Activated CD4-positive, CD25-positive, alpha-beta regulatory T cell (primary cell): ENCODE measurements at places on chromosomes 7 and 10.

DNA sequence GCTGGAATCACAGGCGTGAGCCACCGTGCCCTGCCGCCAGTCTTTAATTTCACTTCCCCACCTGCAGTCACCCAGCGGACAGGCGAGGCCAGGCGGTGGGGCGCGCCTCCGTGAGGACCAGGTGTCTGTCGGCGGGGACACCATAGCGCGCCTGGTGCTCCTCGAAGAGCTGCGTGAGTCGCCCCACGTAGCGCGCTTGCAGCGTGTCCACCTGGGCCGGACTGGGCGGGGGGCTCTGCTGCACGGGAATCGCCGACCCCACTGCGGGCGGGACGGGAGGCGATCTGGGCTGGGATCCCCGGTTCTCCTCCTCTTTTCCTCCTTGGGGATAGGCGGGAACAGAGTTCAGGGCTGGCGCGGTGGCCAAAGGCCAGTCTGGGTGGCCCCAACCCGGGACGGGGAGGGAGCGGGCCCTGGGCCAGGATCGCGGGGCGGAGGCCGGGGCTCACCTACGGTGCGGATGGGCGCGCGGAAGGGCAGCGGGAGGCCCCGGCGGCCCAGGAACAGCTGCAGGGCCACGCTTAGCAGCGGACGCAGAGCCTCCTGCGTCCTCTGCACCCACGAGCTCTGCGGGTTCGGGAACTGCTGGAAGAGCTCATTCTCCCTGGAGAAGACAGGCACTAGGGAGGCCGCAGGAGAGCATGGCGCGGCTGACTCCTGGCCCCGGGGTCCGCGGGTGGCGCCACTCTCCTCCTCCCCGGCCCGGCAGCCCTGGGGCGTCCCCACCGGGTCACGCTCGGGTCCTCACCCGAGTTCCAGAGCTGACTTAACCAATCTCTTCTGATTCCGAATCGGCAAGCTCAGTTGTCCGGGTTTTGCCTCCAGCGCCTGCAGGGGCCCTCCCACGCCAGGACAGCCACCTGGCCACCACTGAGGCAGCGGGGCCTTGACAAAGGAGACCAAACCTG, 1.1 kb upstream of the MOGAT3 start:
- DNase-seq: no peak

DNA sequence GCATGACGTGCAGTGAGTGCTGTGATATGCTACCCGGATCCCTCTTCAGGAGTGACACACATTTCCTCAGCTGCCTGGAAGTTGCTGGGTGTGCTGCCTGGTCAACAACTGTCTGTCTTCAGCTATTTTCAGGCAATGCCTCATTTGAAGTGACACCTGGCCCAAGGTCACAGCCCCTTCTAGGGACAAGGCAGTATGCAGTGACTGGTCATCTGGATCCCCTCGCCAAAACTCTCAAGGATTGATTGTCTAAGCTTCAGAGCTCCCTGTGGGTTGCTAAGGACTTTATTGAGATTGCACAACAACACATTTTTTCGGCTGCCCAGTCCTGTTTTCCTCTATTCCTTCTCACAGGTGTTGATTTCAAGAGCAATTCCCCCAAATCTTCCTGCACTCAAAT, 108.8 kb downstream of the GNAI1 start:
- no peak for DNase-seq

- no peak for DNase-seq
Observed at GRCh38 chr10:104417637-104418292, 64.1 kb downstream of the CFAP58 start.

- DNase-seq: no peak
Observed at GRCh38 chr7:9958486-9958885, 1015.2 kb upstream of the PHF14 start.

DNA sequence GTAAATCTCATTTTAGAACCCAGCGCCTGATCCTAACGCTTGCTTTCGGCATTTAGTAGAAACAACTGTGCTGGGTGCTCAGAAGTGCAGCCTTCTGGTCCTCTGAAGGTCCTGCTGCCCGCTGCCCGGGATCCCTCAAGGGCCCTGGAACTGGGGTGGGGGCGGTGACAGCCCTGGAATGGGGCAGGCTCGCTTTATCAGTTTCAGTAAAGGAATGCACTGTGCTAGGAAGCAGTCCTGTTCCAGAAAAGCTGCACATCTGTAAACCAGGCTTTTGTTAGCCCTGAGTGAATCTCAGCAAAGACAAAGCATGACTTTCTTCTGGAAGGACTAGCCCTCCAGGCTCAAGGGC, 254.6 kb downstream of the TNS3 start:
- DNase-seq: no peak

GRCh38 chr10:101140950-101141615, 10.0 kb downstream of the TLX1 start:
- no peak for DNase-seq

DNA sequence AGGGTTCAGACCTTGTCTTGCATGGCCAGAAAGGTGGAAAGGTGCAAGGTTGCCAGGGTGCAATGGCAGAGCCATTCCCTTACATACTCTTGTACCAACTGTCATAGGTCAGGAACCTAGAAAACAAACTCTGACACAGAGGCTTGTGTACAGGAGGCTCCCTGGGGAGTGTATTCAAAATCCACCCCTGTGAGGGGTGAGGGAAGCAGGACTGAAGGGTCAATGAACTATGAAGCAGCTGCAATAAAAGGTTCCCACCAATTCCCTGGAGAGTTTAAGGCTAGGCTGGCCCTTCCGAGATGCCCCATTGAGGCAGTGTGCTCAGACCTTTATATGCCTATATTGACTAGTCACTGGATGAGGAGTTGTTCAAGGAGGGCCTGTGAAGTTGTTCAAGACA, 13.9 kb upstream of the CUZD1 start:
- no peak for DNase-seq

DNA sequence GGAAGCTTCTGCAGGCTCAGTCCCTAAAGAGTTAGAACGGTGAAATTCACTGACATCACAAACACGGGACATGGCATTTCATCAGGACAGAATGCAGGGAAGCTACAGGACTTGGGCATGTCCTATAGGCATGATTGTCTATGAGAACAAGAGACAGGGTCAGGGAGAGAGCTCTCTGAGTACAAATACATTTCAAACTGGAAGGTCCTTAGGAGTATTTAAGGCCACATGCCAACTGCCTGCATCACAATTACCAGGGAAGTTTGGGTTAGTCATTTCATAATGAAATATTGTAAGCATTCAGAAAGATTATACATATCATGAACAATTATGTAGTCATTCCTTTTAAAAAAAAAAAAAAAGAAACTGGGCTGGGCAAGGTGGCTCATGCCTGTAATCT, 71.3 kb downstream of the CREB3L2 start:
- no peak for DNase-seq

- no peak for DNase-seq
Observed at GRCh38 chr10:11509036-11509435, 102.4 kb downstream of the USP6NL start.

DNA sequence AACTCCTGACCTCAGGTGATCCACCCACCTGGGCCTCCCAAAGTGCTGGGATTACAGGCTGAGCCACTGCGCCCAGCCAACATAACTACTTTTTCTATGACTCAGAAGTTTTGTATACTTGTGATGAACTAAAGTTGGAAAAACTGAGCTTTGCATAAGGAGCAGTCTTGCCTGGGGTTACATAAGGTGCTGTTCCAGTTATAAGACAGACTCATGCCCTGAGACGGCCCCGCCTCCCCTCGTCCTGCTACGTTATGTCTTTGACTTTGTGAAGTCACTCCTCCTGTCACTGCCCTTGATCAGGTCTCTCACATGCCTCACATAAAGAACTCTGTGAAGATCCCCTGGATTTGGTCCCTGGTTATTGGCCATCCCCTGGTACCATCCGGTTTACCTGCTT, 40.4 kb upstream of the OPN4 start:
- DNase-seq: no peak

DNA sequence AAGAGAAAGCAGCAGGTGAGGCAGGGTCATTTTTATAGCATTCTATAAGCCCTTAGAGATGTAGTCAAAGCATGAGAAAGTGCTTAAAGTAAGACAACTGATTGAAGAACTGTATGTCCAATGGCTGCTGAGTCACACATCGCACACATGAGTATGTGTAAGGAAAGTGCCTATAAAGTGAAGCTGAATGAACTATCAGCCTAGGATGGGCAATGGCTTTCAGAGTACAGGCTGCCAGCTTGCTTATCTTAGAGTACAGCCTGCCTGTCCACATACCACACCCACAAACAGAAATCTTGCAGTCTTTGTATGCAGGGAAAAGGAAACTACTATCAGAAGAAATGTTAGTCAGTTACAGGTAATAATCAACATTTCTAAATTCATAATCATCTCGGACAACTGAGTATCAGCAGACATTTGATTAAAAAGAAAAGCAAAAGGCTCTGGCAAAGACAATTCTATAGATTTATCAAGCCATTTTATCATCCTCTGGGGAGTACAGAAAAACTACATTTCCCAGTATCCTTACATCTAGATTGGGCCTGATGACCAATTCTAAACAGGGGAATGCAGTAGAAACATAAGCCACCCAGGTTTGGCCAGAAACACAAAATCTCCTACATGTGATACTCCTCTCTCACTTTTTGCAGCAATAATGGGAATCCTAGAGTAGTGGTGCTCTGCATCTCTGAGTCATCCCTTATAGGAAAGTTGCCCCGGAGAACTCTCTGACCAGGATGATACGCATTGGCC, 16.2 kb upstream of the EPHB6 start:
- DNase-seq: no peak

- DNase-seq: no peak
Observed at GRCh38 chr7:13108061-13108460, 420.6 kb downstream of the ARL4A start.

- no peak for DNase-seq
Observed at GRCh38 chr10:116132780-116133399, 140.1 kb downstream of the GFRA1 start.

GRCh38 chr7:134907000-134907399, 79.3 kb upstream of the AGBL3 start:
- no peak for DNase-seq

- no peak for DNase-seq
Observed at GRCh38 chr10:63137306-63137705, 4.2 kb downstream of the NRBF2 start.

GRCh38 chr10:102230264-102230860, 4.3 kb downstream of the ELOVL3 start:
- no peak for DNase-seq

- no peak for DNase-seq
Observed at GRCh38 chr7:113246738-113247137, 128.4 kb upstream of the SMIM30 start.

DNA sequence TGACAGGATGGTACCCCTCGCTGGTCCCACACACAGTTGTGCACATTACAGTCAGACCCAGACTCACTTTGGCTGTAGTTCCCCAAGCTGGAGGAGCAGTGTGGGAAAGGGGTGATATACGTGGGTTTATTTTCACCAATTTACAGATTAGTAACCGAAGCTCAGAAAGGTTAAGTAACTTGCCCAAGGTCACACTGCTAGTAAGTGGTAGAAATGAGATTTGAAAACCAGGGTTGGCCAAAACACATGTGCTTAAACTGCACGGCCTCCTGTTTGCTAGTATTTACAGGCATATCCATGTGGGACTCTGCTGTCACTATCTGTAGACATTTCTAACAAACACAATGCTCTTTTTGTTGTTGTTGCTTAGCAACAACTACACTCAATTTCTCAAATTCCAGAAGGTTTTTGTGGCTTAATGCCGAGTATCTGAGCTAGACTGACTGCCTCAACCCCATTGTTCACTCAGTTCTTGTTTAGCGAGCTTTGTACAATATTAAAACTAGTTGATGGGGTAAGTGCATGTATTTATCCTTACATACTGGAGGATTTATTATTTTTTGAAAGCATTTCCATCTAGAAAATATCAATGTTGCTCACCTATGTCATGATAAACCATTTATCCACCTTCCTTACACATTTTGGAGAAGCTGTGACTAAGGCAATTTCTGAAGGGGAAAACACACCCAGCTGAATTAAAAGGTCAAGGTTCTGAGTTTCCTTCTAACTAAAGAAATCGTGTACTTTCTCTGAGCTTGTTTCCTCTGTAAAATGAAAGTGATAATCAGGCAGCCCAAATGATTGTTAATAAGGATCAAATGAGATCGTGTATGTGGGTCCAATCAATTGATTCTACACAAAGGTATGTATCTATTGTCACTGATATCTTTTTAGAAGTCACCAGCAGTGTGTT, 5.3 kb upstream of the TMEM139 start:
- no peak for DNase-seq

- no peak for DNase-seq
Observed at GRCh38 chr10:78377356-78377755, 343.7 kb downstream of the RPS24 start.

GRCh38 chr10:130800281-130800680, 511.2 kb downstream of the TCERG1L start:
- DNase-seq: no peak

GRCh38 chr10:124894569-124895215, 47.2 kb upstream of the ZRANB1 start:
- no peak for DNase-seq

GRCh38 chr7:48154792-48155413, 16.4 kb upstream of the ABCA13 start:
- no peak for DNase-seq

DNA sequence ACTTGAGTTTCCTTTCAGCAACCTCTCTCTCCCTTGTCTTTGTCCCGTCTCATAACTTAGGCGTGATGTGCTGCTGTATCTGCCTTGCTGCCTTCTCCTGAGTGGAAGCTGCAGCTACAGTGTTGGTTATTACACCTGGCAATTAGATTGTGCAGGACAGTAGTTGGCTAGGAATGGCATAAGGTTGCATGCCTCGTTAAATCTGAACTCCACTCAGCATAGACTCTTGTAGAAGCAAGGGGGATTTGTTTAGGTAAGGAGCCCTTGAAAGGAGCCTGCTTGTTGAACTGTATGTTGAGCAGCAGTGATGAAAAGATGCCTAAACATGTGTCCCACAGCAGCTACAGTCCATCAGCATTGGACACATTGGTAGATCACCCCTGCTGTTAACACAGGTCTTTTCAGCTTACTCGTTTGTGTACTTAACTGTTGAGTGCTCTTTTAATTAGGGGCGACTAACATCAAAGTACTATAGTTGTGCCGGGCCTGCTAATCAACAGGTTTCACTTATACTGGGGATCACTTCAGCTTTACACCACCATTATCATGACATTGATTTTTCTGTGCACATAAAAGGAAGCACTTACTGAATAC, 225.0 kb downstream of the AUTS2 start:
- no peak for DNase-seq

DNA sequence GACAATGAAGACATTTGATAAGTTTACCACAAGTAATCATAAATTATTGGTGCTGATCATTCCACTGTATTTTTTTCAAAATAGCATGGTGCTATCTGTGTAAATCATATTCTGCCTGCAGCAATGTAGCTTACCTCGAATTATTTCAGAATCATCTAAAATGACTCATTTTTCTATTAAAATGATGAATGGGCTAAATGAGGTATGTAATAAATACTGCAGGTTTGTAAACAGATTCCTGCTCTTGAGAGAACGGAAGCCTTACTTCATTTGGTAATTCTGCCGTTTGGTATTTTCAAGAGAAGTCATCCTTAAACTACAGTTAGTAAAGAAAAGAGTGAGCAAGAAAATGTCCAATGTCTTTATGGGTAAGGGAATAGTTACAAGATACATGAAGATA, 115.9 kb downstream of the CHCHD3 start:
- no peak for DNase-seq

GRCh38 chr7:2725178-2726105, 37.4 kb downstream of the AMZ1 start:
- DNase-seq: no peak
